ENCODE measurements at places on chromosomes 3 and 15. TPM values are rescaled to one million over a fixed set of nuclear protein-coding genes. Genes with fewer than 3 reads are reported as not detected.

The PRR20G gene
- not detected for total RNA-seq

The CCDC13 gene
- total RNA-seq = 0.19 TPM

The TRIM71 gene
- not detected for total RNA-seq

The SNUPN gene
- total RNA-seq = 21.7 TPM

The CCDC39 gene
- not detected for total RNA-seq

The RYR3 gene
- total RNA-seq = not detected

The IGDCC3 gene
- not detected for total RNA-seq

The C15orf61 gene
- total RNA-seq = 5.2 TPM

The SPINK8 gene
- total RNA-seq = not detected

The EPM2AIP1 gene
- 3.1 TPM for total RNA-seq

The DGKG gene
- total RNA-seq = 0.31 TPM

The MKRN3 gene
- 0.80 TPM for total RNA-seq

The UPK1B gene
- total RNA-seq = 12.2 TPM

The AP4E1 gene
- 8.3 TPM for total RNA-seq

The FBXW12 gene
- total RNA-seq = not detected

The NANOGP8 gene
- total RNA-seq = not detected

The TEX55 gene
- total RNA-seq = not detected

The SPATA12 gene
- not detected for total RNA-seq

The CCR9 gene
- total RNA-seq = not detected

The TBC1D23 gene
- 21.9 TPM for total RNA-seq

The SLC30A4 gene
- total RNA-seq = 1.7 TPM

The C3orf62 gene
- 1.0 TPM for total RNA-seq

The REC114 gene
- total RNA-seq = not detected

The ECT2 gene
- total RNA-seq = 59.1 TPM

The C3orf20 gene
- total RNA-seq = not detected

The ZNF621 gene
- 7.0 TPM for total RNA-seq

The ZKSCAN7 gene
- 6.4 TPM for total RNA-seq

The GPR15 gene
- total RNA-seq = not detected

The CD47 gene
- 78.9 TPM for total RNA-seq

The FAM43A gene
- total RNA-seq = 0.72 TPM

The RAB6B gene
- 0.15 TPM for total RNA-seq

The TM4SF18 gene
- 0.46 TPM for total RNA-seq

The CADPS gene
- total RNA-seq = not detected

The CPEB1 gene
- 0.04 TPM for total RNA-seq

The ECE2 gene
- not detected for total RNA-seq

The MEGF11 gene
- total RNA-seq = not detected

The SERPINI2 gene
- total RNA-seq = not detected

The SPTSSB gene
- total RNA-seq = 0.23 TPM

The MAGEL2 gene
- not detected for total RNA-seq

The TNK2 gene
- total RNA-seq = 32.4 TPM

The ADCY5 gene
- 0.08 TPM for total RNA-seq

The SCAMP5 gene
- total RNA-seq = under 0.01 TPM

The BNC1 gene
- total RNA-seq = 98.3 TPM

The FES gene
- total RNA-seq = 1.9 TPM

The RETNLB gene
- not detected for total RNA-seq

The CCK gene
- total RNA-seq = 1.0 TPM

The COL6A5 gene
- not detected for total RNA-seq
